ENCODE measurements at places on chromosomes 7 and 10.

DNA sequence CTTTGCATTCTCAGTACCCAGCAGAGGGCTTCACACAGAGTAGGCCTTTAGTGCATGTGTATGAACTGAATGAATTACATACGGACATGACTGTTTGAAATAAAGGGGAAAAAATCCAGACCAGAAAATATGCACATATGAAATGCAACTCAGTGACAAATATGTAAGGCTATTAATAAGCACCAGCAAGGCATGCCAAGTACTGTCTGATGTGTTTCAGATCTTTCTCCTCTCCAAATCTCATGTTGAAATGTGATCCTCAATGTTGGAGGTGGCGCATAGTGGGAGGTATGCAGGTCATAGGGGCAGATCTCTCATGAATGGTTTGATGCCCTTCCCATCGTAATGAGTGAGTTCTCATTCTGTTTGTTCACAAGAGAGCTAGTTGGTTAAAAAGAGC, 87.3 kb upstream of the TOMM7 start:
- no peak for DNase-seq

- DNase-seq = no peak
Observed at GRCh38 chr10:18735711-18736110, 76.5 kb downstream of the ARL5B start.

- no peak for DNase-seq
Observed at GRCh38 chr10:69696073-69696731, 66.2 kb downstream of the FAM241B start.

DNA sequence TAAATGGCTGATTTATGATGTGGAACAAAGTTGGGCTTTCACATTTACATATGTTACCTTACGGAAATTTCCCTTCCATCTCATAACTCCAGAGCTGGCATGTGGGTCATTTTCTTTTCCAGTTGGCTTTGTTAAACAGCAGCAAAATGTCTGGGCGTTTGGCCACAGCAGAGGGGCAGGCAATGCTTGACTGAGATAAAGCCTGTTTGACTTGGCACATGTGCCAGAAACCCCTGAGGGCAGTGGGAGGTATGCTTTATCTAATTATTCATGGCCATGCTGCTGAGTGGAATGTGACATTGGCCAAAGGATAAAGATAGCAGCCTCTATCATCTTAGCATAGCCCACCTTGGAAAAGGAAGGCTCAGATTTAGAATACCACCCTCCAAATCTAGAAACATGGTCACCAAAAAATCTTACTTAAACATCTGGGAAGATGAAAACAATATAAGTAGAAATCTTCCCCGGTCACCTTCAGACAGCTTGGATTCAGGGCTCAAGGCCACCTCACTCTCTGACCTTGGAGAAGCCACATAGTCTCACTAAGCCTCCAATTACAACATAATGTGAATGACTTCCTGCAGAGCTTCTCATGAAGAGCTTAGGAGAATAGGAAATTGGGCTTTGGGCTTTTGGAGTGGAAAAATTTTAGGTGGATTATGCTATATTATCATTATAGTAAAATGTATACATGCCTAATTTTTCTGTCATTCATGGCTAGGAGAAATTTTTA, 101.5 kb downstream of the GRM3 start:
- DNase-seq = no peak

DNA sequence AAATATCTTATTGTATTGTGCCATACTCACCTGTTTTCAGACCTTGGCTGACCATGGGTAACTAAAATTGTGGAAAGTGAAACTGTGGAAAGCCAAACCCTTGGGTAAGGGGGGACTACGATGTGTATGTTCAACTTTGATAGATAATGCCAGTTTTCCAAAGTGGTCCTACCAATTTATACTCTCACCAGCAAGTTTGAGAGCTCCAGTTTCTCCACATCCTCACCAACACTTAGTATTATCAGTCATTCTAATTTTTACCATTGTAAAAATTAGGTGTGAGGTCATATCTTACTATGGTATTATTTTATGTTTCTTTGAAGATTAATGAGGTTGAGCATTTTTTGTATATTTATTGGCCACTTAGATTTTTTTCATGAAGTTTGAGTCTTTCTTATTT, 346.9 kb upstream of the PODXL start:
- no peak for DNase-seq

Data from activated CD4-positive, CD25-positive, alpha-beta regulatory T cell (primary cell).